Stimulated activated naive CD4-positive, alpha-beta T cell treated with Interleukin-2 at 50 U/mL for 16 hours (primary cell): ENCODE measurements at places on chromosomes 1 and 21.

- DNase-seq, result no peak
Measured at GRCh38 chr1:206513312-206514111, 6.2 kb downstream of the RASSF5 start.

DNA sequence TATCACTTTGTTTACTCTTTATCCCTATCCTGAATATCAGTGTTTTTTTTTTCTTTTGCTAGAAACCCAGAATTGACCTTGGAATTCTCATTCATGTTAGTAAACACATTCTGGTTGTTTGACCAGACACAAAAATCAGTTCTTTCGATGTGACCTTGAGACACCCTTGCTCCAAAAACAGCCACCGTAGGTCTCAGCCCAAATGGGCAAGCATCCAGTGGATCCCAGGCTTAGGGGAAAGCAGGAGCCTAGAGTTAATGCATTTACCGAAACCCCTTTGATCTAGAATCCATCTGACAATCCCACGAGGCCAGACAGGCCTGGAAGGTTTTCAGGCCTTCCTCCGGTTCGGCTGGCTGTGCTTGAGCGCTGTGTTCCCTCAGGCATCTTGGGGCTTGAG lies 47.6 kb downstream of the IRF2BP2 start:
- no peak for DNase-seq

GRCh38 chr1:52574594-52574993 lies 21.7 kb upstream of the TUT4 start:
- no peak for DNase-seq

DNA sequence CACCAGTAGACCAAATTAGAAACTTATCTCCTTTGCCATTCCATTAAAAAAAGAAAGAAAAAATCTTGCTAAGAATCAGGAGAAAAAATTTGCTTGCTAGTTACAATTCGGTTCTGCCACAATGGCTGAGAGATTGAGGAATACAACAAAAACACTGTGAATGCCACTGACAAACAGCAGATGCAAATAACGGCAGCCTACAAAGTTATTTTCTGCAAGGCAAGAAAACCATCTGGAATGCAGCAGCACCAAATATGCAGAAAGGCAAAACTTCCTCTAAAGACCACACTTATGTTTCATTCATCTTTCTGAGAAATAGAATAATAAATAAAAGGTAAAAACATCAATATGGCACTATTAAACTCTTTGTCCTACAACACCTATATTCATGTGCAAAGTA lies 75.7 kb downstream of the ENAH start:
- no peak for DNase-seq

- no peak for DNase-seq
Measured at GRCh38 chr1:219909476-219909875, 18.9 kb downstream of the SLC30A10 start.

DNA sequence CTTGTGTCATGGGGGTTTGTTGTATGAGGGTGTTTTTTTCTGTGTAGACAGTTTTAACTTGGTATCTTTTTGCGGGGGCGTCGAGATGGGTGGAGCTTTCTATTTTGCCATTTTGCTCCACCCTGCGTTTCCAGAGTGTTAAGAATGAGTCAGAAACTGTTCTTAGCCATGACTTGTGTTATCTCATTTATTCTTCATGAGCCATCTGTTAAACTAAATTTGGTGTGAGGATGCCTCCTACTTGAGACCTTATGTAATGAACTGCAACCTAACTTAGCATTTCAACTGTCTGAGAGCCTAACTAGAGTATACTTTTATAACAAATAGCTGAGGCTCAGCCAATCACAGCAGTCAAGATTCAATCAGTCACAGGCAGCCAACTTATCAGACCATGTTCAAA lies 1873.5 kb downstream of the NCAM2 start:
- DNase-seq, result no peak

- DNase-seq, result no peak
Measured at GRCh38 chr1:226332947-226333346, 24.0 kb upstream of the LIN9 start.

DNA sequence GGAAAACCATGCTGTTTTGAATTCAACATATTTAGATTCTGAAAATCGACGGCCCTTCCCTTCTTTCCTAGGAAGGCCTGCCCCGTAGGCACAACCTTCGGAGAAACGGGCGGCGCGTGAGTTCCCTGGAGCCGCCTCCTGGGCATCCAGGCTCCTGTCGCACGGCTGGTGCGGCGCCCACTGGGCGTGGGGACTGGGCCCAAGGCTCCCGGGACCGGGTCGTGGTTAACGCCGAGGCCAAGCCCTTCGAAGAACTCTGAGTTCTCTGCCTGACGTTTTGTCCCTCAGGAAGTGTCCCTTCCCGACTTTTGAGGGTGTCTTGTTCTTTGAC lies 19.2 kb upstream of the TBX15 start:
- DNase-seq, result no peak

GRCh38 chr1:246416261-246416660 lies 90.8 kb downstream of the SMYD3 start:
- DNase-seq, result no peak

DNA sequence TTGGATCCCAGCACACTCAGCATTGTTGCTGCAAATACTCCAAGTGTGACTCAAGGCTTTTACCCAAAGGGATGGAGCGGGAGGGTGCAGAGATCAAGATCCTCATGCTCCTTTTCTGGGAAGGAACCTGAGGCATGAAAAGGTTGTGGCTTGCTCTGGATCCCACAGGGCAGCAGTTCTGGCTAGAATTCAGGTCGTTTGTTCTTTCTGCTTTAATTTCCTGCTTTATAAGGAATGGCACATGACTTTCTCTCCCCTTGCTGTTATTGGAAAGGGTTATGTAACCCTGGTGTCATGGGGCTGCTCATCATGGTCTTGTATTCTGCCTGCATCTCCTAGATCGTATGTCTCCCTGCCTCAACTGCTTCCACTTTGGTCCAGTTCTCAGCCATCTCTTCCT lies 101.6 kb downstream of the NOS1AP start:
- DNase-seq, result no peak

- no peak for DNase-seq
Measured at GRCh38 chr1:19080721-19081120, 124.2 kb upstream of the IFFO2 start.

GRCh38 chr1:119987112-119987511 lies 82.3 kb downstream of the NOTCH2 start:
- DNase-seq, result no peak

GRCh38 chr1:87348341-87349019 lies 19.8 kb downstream of the LMO4 start:
- DNase-seq, result no peak

- DNase-seq, result no peak
Measured at GRCh38 chr21:34669149-34669879, 520 bp downstream of the CLIC6 start.

DNA sequence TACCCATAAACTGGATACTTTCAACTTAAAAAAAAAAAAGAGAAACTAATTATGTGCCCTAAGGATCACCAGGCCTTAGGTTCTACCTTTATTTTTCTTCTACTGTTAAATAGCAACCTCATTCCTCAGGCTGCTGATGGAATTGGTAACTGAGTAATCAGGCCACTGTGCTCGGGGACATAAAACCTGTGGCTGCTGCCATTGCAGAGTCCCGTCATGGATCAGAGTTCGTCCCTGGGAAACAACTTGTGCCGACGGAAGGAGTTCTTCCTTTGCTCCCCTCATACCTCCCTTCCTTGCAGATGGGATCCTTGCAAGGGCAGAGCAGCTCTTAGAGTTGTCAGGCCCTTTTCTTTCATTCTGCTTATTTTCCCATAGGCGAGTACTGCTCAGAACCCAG lies 123.6 kb downstream of the PBX1 start:
- DNase-seq, result no peak

DNA sequence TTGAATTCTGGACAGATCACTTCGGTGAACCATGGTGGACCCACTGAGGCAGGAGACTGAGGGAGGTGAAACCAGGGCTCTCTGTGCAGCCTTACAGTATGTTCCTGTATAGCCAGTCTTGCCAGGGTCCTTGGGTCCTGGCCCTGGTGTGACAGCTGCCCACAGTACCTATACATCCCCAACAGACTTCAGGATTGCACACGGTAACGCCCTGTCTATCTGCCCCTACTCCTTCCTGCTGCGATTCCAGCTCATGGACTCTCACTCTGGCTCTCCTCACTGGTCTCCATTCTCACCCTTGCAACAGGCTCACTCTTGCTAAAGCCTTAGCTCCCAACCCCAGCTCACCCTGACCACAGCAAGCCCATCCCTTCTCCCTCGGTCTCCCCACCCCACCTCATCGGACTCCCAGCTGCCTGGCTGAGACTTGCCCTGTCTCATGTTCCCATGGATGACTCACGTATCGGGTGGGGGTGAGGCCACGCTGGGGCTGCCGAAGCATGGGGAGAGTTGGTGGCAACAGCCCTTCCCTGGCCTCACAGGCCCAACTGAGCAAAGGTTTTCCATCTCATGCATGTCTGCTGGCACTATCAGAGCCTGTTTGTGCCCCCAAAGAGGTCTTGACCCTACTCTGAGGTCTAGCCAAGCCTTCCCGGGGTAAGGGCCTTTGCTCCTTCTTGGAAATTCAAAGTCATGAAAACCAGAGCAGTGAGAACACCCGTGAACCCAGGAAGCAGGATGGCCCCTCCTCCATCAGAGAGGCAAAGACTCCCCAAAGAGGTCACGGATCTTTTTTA lies 7.1 kb downstream of the PHLDA3 start:
- DNase-seq, result no peak

GRCh38 chr1:220687809-220688208 lies 2.4 kb upstream of the C1orf115 start:
- DNase-seq, result no peak

GRCh38 chr1:220076861-220077762 lies 12.5 kb downstream of the BPNT1 start:
- no peak for DNase-seq

GRCh38 chr1:239301251-239301650 lies 85.1 kb upstream of the CHRM3 start:
- DNase-seq, result no peak

DNA sequence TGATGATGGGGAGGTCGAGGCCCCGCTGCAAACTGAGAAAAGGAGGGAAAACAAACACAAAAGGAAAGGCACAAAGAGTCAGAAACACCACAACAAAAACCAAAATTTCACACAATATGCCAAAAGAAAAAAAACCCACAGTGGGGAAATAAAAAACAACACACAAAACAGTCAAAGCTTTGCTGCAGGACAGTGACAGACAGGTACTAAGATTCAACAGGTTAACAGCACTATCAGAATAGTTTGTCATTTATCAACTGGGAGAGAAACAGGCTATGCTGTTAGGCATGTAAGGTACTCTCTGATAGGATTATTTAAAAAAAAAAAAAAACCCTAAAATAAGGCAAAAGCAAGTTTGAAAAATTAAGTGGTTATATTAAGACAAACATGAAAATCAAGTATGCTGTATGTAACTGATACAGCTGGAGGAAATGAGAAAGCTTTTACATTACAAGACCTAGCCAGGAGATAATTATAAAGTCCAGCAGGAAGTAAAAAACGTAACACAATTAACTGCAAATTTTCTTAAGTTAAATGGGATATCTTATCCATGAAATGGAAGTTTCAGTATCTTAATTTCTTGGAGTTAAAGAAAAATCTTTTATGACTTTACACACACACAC lies 179.0 kb downstream of the EIF4G3 start:
- no peak for DNase-seq

DNA sequence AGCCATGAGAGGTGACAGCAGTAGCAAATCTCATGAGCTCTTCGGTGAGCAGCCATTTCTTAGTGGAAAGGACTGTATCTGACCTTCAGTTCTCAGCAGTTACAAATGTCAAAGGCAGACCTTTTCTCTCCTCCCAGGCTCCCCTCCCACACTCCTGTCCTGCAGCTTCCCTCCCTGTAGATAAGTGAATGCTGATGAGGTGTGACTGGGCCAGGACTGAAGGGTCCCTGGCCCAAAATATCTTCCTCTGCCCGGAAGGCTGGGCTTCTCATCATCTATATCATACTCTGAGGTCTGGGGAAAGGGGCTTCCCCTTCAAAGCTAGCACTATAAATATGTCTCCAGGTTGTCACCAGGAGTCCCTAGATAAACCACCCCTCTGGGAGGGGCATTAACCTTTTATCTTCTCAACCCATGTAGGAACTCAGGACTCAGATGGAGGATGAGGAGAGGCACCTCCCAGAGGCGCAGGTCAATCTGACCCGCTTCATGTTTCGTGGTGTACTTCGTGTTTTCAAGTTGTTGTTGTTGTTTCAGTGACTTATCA lies 3.6 kb upstream of the ADAMTSL4 start:
- DNase-seq, result no peak

DNA sequence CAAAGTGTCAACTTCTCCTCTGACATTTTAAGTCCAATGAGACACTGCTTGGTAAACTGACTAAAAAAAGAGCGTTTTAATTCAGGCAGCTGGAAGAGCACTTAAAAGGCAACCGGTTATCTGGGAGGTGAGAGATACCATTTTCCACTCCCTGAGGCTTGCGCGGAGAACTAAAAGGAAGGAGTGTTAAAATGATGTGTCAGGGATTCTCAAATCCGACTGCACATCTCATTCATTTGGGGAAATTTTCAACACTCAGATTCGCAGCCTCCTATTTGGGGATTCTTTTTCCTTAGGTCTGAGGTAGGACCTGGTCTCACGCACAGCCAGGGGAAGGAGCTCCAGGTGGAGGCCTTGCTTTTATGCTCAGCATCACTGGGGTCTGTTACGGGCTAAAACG lies 153.9 kb downstream of the GABPA start:
- no peak for DNase-seq

GRCh38 chr1:202058001-202058908 lies 47.9 kb downstream of the ELF3 start:
- no peak for DNase-seq

GRCh38 chr1:39808784-39809517 lies 20.3 kb upstream of the BMP8B start:
- DNase-seq, result no peak

GRCh38 chr1:206717674-206717989 lies 32.9 kb downstream of the MAPKAPK2 start:
- no peak for DNase-seq

GRCh38 chr1:67759692-67760029 lies 73.6 kb downstream of the GNG12 start:
- no peak for DNase-seq

GRCh38 chr21:18772404-18772803 lies 368.8 kb upstream of the TMPRSS15 start:
- DNase-seq, result no peak

DNA sequence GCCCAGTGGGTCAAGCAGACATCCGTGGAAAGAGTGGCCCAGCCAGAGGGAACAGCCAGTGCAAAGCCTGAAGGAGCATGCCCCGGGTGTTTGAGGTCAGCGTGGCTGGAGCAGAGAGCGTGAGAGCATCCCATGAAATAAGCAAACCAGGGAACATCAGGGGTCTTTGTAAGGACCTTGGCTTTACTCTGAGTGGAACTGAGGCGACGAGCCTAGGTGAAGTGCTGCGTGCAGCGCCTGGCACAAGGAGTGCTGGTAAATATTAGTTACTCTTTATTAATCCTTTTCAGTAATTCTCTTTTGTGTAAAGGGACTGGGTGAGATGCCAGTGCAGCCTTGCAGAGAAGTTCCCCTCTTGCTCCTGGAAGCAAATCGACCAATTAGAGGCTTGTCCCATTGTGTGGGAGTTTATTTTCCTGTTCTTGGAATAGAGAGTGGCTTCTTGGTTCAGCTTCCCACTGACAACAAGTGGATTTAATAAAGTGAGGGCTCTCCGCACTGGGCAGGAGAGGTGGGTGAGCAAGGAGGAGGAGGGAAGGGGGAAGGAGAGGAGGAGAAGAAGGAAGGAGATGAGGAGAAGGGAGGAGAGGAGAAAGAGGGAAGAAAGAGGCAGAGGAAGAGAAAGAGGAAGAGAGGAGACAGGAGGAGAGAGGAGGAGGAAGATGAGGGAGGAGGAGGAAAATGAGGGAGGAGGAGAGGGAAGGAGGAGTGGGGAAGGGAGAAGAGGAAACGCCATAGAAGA lies 37.6 kb upstream of the DISP3 start:
- DNase-seq, result no peak

- no peak for DNase-seq
Measured at GRCh38 chr1:61080413-61081143, 1.8 kb upstream of the NFIA start.
